NCI-H69 (cell line): ENCODE measurements at places on chromosomes 12 and 14.

- peak; percentile 63 for DNase-seq
These were observed 79.1 kb downstream of the KCNK13 start for GRCh38 chr14:90140956-90141316.

- no peak for DNase-seq
These were observed 121.2 kb downstream of the CACNA1C start for GRCh38 chr12:2173971-2174370.

DNA sequence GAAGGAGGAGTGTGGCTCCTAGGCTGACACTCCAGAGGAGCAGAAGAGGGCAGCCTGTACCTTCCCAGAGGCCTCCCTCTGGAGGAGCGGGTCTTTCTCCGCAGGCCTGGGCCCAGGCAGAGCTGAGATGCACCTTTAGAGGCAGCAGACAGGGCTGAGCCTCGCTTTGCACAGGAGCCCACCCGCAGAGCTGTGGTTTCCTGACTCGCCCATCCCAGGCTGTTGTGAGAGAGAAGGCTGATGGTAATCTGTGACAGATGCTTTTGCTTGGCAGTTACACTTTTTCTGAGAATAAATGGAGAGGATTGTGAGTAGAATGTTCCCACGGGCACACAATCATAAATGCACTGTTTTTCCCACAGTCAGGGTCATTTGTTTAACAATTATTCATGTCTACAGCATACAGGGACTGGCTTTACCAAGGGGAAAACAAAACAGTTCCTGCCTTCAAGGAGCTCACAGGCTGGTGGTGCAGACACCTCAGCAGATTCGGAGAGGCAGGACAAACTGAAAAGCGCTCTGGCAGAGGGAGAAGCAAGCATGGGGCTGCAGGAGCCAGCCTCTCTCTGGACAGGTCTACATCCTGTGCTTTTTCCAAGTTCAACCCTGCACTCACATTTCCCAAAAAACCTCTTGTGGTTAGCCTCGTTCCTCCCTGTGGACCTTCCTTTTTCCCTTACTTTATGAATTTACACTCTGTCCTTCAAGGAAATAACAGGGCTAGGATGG is 13.9 kb downstream of the EVL start:
- DNase-seq, result peak; percentile 64

- DNase-seq, result peak; percentile 77
These were observed 8.1 kb upstream of the RIC8B start for GRCh38 chr12:106766393-106766826.

- no peak for DNase-seq
These were observed 393 bp downstream of the ORMDL2 start for GRCh38 chr12:55818140-55818728.

DNA sequence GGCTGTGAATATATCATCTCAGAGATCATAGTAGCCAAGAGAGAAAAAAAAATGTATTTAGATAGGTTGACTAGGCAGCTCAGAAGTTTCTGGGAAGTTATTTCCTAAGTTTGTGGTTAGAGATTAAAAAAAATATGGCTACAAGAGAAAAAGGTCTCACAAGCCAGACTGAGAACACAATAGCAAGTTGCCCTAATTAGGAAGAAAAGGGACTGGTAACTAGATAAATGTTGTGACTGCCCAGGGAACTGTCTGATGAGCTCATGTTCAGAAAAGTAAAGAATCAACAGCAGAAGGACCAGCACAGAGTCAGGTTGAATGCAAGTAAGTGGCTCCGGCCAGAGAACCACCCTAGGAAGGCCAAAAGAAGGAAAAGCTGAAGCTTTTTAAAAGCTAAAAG is 256.6 kb downstream of the PRKD1 start:
- peak; percentile 57 for DNase-seq

- no peak for DNase-seq
These were observed 12.1 kb downstream of the INF2 start for GRCh38 chr14:104701383-104702076.

DNA sequence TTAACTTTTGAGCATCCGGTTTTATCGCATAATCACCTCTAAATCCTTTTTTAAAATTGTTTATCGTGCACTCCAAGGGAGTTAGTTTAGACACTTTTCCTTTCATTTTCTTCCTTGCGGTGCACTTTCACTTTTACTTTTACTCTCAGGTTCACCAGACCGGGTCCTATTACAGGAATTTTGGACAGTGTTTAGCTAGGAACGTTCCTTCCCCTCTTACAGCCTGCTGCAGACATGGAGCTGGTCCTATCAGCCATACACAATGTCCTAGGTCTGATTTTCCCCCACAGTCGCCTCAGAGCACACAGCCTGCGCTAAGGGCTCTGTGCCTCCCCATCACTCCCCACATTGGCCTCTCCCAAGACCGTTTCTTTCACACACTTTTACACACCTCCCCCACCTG is 103.9 kb downstream of the ALG10 start:
- no peak for DNase-seq

- DNase-seq, result no peak
These were observed 165.0 kb upstream of the DCN start for GRCh38 chr12:91347481-91348214.

GRCh38 chr12:82326905-82327503 is 31.2 kb downstream of the CCDC59 start:
- peak; percentile 90 for DNase-seq

GRCh38 chr12:57726151-57726883 is 12.2 kb downstream of the AGAP2 start:
- DNase-seq, result peak; percentile 93

GRCh38 chr12:53287741-53288216 is 7.6 kb upstream of the PFDN5 start:
- DNase-seq, result peak; percentile 45
